ENCODE measurements at places on chromosomes 6 and 20.

GRCh38 chr6:81752084-81752920 is at the start of gene TENT5A:
TSS of gene TENT5A (minus strand) at chr6:81752681. CDS start at chr6:81752141, 540 bp downstream.
- DNase-seq = peak; percentile 97

DNA sequence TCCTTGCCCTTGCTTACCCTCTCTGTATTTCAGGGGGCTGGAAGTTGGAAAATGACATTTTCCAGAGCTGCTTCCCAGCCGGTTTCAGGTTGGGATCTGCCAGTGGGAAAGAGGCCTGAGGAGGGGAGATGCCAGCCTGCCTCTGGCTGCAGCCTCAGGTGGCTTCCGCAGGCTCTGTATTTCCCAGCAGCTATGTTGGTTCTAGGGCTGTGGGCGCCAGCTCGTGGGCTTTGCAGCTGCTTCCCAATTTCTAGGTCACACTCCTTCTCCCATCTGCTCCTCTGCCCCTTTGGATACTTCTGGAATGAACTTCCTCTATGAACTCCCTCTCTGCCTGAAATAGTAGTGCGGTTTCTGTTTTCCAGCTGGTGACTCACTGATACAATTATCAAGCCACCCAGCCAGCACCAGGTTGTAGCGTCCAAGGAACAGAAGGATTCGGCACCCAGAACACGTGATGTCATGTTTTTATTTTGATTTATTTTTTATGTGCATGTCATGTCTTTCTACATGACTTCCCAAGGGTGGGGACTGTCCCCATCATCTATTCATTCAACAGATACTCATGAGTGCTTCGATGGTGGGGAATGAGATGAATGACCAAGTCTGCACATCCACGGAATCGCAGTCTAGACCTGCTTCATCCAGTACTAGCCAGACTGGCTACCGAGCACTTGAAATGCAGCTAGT is 38.0 kb downstream of the TGM2 start:
- peak; percentile 29 for DNase-seq

- DNase-seq = no peak
Observed at GRCh38 chr6:30234356-30234755, 21.1 kb upstream of the TRIM26 start.

DNA sequence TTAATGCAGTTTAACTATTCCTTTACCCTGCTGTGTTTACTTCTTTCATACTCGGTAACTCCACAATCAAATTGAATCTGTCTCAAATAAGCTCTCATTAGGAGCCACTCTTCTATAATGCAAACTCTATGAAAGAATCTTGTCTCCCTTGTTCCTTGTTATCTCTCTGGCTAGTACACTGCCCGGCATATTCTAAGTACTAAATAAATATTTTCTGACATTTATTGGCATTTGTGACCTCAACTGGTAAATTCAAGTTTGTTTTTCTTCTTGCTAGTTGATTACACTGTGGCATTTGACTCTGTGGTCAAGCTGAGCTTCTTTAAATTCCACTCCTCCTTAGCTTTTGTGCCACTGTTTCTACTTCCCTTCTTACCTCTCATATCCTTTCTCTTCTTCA is 237.6 kb upstream of the KHDRBS2 start:
- no peak for DNase-seq

DNA sequence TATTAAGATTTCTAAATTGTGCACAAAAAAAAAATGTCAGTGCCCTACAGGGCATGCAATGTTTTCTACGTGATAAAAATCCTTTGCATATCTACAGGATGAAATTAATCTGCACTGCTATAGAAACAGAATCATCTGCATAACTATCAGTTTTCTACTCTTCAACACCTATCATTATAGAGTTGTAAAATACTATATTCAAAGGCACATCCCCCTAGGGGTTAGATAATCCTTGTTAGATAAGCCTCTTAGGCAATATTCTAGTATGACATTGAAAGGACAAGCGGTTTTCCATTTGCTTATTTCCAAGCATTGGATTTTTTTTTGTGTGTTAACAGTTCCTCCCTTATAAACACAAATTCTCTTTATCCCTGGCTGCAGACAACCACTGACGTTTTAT is 98.7 kb upstream of the LAMA2 start:
- DNase-seq = no peak

Measured in spleen (tissue), 13 donors.